ENCODE measurements at places on chromosomes 7 and 10.

GRCh38 chr10:129764901-129765663 is 199.0 kb downstream of the EBF3 start:
- H3K27ac ChIP-seq, result no peak overlapping the region
- no peak overlapping the region for H3K4me3 ChIP-seq
- no peaks in the 10 kb centered on the region for H3K27me3 ChIP-seq
- no peaks in the 10 kb centered on the region for H3K36me3 ChIP-seq
- no peak for DNase-seq

DNA sequence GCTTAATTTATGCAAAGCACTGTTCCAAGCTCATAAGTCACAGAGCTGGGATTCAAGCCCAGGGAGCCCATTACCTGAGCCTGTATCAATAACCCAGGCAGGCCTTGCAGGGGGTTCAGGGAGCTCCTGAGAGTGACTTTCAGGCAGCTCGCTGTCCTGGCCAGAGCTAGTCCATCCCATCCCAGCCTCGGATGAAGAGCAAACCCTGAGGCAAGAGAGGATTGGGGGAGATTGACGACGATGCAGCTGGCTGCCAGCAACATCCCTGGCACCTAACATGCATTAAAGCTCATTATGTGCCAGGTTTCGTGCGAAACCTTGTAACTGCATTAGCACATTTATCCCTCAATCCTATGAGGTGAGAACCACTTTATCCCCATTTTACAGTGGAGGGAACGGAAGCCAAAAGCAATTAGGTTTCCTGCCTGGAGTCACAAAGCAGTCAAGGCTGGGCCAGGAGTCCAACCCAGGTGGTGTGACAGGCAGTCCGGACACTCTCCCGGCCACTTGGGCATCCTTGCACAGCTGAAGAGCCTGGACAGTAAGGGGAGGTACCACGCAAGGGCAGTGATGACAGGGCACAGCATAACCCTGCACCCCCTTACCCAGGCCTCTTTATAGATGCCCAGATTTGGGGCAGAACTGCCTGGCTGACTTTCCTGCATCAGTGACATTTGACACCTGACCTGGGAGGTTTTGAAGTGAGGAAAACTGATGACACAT is 129.8 kb upstream of the CHST15 start:
- H3K27me3 ChIP-seq, result no peaks in the 10 kb centered on the region
- no peaks in the 10 kb centered on the region for H3K4me1 ChIP-seq
- no peak overlapping the region for H3K4me3 ChIP-seq
- no peak overlapping the region for H3K27ac ChIP-seq
- no peaks in the 10 kb centered on the region for H3K36me3 ChIP-seq

DNA sequence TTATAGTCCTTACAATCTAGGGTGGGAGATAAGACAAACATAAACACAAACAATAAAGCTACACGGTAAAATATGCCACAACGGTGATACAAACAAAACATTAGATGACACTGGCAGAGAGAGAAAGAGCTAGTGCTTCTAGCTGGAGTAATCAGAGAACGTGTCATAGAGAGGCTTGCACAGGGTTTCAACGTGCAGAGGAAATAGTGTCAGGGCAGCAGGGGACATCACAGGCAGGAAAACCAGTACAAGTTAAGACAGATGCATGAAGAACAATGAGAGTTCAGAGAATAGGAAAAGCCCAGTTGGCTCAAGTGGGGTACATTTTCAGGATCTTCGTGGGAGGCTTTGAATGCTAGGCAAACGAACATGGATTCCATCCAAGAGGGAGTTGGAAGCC is 91.4 kb downstream of the ZNF438 start:
- no peak overlapping the region for H3K27ac ChIP-seq
- no peak for DNase-seq
- no peak overlapping the region for H3K4me3 ChIP-seq
- H3K4me1 ChIP-seq, result no peaks in the 10 kb centered on the region

DNA sequence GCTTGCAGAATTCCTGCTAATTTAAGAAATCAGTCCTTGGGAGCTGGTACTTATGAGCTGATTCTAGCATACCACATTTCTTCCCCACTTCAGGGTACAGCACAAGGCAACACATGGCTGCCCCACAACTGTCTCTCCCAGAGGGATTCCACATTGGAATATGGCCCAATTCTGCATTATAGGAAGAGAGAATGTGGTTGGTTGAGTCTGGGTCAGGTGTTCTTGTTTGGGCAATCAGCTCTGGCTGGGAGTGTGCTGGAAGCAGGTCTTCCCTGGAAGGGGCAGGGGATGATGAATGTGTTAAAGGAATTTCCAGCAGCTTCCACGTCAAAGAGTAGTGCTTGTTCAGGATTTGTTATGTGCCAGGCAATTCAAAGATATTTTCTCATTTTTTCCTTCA is 95.7 kb downstream of the BUB3 start:
- no peaks in the 10 kb centered on the region for H3K36me3 ChIP-seq
- no peaks in the 10 kb centered on the region for H3K4me1 ChIP-seq
- no peak for DNase-seq

DNA sequence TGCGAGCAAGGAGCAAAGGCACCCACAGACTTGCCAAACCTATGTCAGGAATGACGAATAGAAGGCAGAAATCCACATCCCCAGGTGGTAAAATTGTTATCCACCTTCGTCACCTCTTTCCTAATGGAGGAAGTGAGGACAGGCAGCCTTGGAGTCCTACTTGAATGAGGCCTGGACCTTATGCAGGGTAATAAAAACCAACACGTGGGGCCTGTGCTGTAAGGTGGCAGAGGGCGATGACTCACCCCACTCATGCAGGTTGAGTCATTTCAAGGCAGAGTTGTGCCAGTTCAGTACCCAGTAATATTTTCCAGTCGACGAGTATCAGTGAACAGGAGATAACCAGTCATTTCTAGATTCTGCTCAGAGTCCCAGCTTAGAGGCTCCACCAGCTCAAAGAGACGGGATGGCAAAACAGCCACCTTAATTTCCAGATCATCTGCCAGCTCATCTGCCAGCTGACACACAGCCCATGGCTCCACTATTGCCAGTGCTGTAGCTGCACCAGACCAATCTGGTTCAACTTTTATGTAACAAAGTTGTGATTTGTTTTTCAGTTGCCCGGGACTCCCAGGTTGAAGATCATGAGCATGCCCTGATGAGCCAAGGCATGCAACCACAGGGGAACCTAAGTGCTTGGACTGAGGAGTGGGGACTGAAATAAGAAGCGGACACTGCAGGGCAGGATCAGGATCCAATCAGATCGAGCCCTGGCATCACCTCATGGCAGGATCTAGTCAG is 176.2 kb upstream of the ITGB1 start:
- H3K4me3 ChIP-seq, result no peak overlapping the region
- DNase-seq, result peak; percentile 47
- no peaks in the 10 kb centered on the region for H3K36me3 ChIP-seq
- H3K27me3 ChIP-seq, result no peaks in the 10 kb centered on the region
- no peaks in the 10 kb centered on the region for H3K4me1 ChIP-seq

DNA sequence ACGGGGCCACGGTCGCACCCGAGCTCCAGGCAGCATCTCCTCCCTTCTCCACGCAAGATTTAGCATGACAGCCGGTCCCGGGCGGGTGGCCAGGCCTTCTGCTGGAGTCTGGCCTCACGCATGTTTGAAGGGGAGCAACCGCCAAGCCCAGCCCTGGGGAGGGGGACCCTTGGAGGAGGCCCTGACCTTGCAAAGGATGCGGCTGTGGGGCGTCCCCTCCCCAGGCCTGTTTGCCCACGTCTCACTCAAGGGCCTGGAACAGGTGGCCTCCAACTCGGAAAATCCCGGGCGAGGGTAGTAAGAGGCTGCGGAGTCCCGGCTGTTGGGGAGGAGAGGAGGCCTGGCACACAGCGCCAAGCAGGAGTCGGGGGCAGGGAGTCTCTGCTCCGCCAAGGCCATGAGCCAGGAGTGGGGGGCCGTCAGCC is 50.6 kb upstream of the DPYSL4 start:
- no peak overlapping the region for H3K4me3 ChIP-seq
- no peak for DNase-seq
- H3K36me3 ChIP-seq, result no peaks in the 10 kb centered on the region

- H3K27me3 ChIP-seq, result no peaks in the 10 kb centered on the region
- DNase-seq, result no peak
- no peaks in the 10 kb centered on the region for H3K36me3 ChIP-seq
- H3K27ac ChIP-seq, result no peak overlapping the region
- no peak overlapping the region for H3K4me3 ChIP-seq
These were observed 46.3 kb downstream of the LRMDA start for GRCh38 chr10:75477680-75478079.

- no peak for DNase-seq
- no peak overlapping the region for H3K4me3 ChIP-seq
- H3K27ac ChIP-seq, result no peak overlapping the region
- no peaks in the 10 kb centered on the region for H3K4me1 ChIP-seq
These were observed 97.8 kb downstream of the GFRA1 start for GRCh38 chr10:116175231-116175630.

GRCh38 chr10:113427236-113427735 is 125.6 kb upstream of the HABP2 start:
- H3K4me1 ChIP-seq, result no peaks in the 10 kb centered on the region
- H3K27me3 ChIP-seq, result no peaks in the 10 kb centered on the region
- H3K36me3 ChIP-seq, result no peaks in the 10 kb centered on the region
- no peak for DNase-seq

DNA sequence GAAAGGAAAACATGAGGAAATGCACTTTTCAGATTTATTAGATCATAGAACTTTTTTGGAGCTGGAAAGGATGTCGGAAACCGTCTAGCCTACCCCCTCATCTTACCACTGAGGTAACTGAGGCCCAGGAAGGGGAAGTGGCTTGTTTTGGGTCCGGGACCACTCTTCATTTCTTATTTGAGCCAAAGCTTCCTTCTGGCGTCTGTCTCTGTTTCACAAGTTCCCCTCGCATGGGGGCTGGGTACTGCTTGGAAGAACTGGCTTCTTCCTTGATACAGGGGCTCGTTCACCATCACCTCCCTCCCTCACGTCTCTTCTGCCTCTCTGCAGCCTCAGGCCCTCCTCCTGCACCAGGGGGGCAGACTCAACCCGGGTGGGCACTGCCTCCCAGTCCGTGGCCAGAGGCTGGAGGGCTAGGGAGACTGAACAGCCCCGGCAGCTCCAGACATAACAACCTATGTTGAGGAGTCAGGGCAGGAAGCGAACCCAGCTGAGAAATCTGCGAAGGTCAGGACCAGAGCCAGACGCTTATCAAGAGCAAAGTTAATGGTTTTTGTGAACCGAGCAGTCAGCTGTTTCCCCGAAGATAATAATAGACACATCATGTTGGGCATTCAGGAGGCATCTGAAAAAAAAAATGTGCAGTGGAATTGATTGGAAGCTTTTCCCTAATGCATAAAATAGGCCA is 12.9 kb downstream of the HTRA1 start:
- DNase-seq, result no peak
- H3K27me3 ChIP-seq, result no peaks in the 10 kb centered on the region
- H3K27ac ChIP-seq, result peak overlapping the region; percentile 68
- no peaks in the 10 kb centered on the region for H3K36me3 ChIP-seq

DNA sequence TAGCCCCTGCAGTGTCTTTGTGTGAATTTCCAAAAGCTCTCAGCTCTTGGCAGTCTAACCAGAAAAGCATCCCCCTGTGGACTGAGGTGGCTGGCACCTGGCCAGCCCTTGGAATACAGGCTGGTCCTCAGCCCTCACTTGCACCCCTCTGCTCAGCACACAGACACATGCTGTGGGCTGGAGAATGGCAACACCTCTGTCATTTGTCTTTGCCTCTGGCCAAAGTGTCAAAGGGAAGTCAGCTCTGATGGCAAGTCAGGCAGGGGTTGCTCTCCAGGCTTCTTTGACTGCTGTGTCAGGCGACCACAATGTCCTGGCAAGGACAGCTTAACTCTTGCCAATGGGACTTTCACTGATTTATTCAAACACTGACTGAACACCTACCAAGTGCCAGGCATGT is 724.8 kb downstream of the INHBA start:
- H3K27ac ChIP-seq, result no peak overlapping the region
- no peaks in the 10 kb centered on the region for H3K27me3 ChIP-seq
- DNase-seq, result no peak
- no peak overlapping the region for H3K4me3 ChIP-seq
- H3K36me3 ChIP-seq, result no peaks in the 10 kb centered on the region

GRCh38 chr7:112665709-112666108 is 124.5 kb downstream of the TMEM168 start:
- no peaks in the 10 kb centered on the region for H3K4me1 ChIP-seq
- no peak overlapping the region for H3K4me3 ChIP-seq
- H3K36me3 ChIP-seq, result no peaks in the 10 kb centered on the region
- H3K27me3 ChIP-seq, result no peaks in the 10 kb centered on the region
- DNase-seq, result no peak

- no peaks in the 10 kb centered on the region for H3K27me3 ChIP-seq
- H3K27ac ChIP-seq, result peak overlapping the region; percentile 50
- H3K4me1 ChIP-seq, result no peaks in the 10 kb centered on the region
- H3K36me3 ChIP-seq, result no peaks in the 10 kb centered on the region
These were observed 202.1 kb downstream of the TNS3 start for GRCh38 chr7:47379629-47380324.

DNA sequence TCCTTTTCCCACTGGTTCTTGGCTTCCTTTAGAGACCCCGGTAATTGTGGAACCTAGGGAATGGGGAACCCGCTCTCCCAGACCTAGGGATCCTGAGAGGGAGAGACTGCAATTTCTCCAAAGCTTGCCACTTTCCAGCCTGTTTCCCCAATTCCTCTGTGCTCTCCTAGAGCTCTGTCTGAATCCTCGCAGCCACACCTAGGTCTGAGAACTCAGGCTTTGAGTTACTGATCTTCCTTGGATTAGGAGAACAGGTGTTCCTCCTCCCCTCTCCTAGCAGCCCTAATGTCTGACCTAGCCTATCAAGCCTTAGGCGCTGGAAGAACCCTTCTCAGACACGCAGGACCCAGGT is 20.0 kb downstream of the WNT8B start:
- peak overlapping the region; percentile 56 for H3K4me3 ChIP-seq
- peaks cover 28% of the 10 kb centered on the region for H3K27me3 ChIP-seq
- H3K36me3 ChIP-seq, result no peaks in the 10 kb centered on the region
- DNase-seq, result no peak
- no peak overlapping the region for H3K27ac ChIP-seq

DNA sequence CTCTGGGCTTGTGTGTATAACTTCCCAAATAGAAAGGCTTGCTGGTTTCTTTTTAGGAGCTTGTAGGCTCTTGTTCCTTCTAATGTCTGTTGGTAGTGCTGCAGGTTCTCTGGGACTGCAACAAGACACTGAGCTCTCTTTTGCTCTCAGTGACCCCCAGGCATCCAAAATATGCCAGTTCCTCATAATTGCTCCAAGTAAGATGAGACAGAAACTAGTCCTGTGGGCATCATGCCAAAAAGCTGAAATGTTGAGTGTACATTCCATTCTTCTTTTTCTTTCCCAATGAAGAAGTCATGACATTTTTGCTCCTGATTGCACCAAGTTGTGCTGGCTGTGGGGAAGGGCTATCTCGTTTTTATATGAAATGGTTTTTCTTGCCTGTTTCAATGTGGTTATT is 7.1 kb upstream of the BTBD16 start:
- H3K4me3 ChIP-seq, result no peak overlapping the region
- no peaks in the 10 kb centered on the region for H3K4me1 ChIP-seq
- no peaks in the 10 kb centered on the region for H3K27me3 ChIP-seq
- no peak overlapping the region for H3K27ac ChIP-seq
- no peak for DNase-seq
- no peaks in the 10 kb centered on the region for H3K36me3 ChIP-seq

GRCh38 chr7:15239801-15240200 is 322.0 kb downstream of the AGMO start:
- H3K27me3 ChIP-seq, result no peaks in the 10 kb centered on the region
- no peak overlapping the region for H3K4me3 ChIP-seq
- no peaks in the 10 kb centered on the region for H3K4me1 ChIP-seq
- no peak overlapping the region for H3K27ac ChIP-seq
- H3K36me3 ChIP-seq, result no peaks in the 10 kb centered on the region
- DNase-seq, result no peak

Measured in breast epithelium (tissue), 4 donors.